KG1 (cell line): ENCODE measurements at places on chromosomes 11 and 22.

DNA sequence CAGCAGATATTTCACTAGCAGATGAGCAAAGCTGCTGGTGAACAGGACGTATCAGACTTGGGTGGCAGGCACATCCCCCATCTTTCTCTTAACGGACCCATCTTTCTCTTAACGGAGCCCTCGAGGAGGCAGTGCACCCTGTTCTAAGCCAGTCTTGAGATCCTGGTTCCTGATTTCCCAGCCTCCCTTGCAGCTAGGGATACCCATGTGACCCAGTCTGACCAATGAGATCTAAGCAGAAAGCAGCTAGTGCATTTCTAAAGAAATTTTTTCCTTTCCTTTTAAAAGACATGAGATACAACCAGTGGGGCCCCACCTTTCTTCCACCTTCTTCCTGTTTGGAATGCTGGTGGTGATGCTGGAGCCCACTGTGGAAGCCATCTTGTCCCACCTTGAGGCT lies 13.6 kb upstream of the ELFN2 start:
- DNase-seq = no peak

GRCh38 chr11:44593251-44593650 lies 27.8 kb downstream of the CD82 start:
- no peak for DNase-seq

DNA sequence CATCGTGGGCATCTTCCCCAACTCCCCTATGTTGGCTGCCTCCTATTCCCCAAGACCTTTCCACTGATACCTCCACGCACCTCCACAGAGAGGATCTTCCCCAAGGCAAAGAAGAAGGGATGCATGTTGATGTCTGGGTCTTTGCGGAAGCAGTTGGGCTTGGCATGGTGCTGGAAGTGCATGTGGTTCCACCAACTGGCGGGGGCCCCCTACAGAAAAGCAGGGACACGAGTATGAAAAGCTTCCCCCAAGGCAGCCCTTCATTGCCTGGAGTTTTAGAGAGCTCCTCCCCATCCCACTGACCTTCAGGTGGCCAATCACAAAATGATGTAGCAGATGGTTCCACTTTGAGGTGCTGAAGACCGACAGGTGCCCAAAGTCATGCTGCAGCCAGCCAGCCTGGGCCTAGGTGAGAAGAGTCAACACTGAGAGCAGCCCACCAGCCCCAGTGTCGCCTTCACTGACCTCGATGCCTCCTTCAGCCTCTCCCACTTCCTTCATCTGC lies 6.1 kb downstream of the FADS1 start:
- DNase-seq = no peak

DNA sequence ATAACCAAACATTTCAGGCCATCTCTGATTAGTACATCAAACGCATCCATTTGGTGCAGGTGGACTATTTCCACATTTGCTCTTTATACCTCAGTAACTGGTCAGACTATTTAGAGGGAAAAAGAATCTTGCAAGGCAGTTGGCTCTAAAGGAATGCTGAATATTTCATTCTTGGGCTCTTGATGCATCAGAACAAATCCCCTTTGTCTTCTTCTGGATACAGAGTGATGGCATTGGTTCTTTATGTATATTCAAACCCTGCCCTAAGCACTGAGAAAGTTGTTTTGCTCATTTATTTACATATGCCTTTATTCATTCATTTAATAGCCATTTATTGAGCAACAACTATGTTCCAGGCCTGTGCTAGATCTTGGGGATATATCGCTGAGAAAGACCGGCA lies 31.1 kb upstream of the RAB30 start:
- DNase-seq = no peak

DNA sequence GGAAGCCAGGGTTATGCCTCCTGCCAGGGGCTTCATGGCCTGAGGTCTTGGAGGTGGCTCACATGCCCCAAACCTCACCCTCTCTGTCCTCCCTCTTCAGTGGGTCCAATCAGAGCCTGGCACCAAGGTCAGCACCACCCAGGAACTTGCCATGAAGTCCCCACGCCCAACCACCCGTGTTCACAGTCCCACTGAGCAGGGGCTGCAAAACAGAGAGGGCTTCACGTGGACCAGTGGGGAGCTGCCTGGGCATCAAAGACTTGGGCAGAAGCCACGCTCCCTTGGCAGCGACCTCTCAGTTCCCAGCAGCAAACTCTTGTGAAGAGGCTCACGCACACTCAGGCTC lies 425.8 kb upstream of the B3GAT1 start:
- DNase-seq = no peak

GRCh38 chr11:18312663-18313420 lies 9.1 kb downstream of the HPS5 start:
- no peak for DNase-seq

- DNase-seq = no peak
Observed at GRCh38 chr22:23035557-23036277, 34.6 kb upstream of the GNAZ start.

- DNase-seq = no peak
Observed at GRCh38 chr11:34830648-34831047, 85.5 kb downstream of the APIP start.

- DNase-seq = no peak
Observed at GRCh38 chr11:20353829-20354434, 9.6 kb upstream of the HTATIP2 start.

DNA sequence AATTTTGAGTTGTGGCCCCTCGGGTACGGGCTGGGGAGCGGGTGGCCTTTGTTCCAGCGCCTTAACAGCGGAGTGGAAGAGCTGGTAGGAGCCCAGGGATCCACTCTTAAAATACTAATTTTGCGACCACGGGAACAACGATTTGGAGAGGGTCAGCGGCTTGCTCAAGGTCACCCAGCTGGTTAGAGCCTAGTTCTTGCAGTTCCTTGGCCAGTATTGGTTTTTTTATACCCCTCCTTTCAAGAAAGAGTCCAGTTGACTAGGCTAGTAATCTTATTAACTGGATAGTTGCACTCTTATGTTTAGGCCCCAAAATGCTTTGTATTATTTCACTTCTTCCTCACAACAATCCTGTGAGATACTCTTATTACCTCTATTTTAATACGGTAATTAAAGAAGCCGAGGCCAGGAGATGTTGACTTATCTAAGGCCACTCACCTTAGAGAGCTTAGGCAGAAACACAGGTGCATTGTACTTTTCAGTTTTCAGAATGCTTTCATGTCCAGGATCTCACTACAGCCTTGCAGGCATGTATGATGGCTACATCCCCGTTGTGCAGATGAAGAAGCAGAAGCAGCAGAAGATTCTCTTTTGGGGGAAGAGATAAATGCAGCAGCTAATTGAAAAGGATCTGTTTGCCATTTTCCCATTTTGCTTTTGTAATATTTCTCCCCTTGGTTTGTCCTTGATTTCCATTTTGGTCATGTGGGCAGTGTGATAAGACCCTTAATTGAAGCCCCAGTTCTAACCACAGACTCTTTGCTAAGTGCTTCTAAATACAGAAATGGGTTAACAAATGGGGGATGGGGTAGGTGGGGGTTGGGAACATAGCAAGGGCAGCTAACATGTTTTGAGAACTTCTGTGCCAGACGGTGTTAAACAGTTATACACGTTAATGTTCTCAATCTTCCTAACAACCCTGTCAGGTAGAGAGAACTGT lies 1.4 kb downstream of the SREBF2 start:
- no peak for DNase-seq

DNA sequence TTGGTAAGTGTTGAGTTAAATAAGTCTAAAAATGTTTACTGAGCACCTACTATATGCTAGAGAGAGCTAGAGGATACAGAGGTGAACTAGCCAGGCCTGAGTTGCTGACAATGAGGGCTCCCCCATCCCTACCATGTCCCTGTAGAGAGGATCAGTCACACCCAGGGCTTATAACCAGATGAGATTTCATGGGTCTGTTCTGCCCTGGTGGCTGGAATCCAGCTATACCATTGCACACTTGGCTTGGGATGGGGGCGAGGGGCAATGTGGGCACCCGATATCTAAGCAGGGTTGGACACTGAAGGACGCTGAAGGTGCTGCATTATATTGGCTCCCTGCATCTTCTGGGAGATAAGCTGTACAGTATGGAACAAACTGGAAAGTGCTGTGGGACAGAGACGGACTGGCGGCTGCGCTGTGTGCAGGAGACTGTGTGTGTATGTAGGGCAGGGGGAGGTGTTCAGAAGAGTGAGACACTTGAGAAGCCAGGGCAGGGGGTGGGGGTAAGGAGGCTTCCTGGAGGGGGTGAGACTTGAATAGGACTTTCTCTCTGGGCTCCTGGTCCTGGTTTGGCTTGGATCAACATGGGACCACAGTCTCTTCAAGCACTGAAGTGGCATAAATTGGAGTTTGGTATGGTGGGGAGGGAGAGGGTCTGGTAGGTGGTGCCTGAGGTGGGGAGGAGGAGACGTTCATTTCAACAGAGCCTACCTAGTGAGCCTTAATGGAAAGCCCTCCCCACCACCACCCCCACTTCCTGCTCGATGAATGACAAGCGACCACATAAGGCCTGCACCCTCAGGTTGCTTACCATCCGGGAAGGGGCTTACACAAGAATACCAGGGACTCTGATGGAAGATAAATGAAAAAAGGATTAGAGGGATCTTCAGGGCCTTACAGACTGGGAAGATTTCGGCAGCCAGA lies 1.8 kb downstream of the CD82 start:
- DNase-seq = no peak

GRCh38 chr22:49243965-49244364 lies 583.7 kb downstream of the BRD1 start:
- no peak for DNase-seq

DNA sequence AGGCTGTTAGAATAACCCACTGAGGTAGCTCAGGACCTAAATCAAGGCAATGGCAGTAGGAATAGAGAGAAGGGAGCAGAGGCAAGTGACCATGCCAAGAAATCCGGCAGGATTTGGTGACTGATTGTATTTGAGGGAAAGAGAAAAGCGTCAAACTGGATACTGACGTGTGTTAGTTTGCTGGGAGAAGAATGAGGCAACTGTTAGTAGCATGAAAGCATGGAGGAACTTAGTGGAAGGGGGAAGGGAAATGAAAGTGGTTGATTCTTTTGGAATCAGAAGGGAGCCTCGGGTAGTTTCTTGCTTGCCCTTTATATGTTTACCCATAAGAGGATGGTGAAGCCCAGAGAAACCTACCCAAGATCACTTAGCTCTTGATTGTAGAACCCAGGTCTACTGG lies 8.3 kb downstream of the PPFIBP2 start:
- DNase-seq = no peak

- DNase-seq = no peak
Observed at GRCh38 chr11:60933416-60934123, 9.3 kb downstream of the TMEM132A start.

DNA sequence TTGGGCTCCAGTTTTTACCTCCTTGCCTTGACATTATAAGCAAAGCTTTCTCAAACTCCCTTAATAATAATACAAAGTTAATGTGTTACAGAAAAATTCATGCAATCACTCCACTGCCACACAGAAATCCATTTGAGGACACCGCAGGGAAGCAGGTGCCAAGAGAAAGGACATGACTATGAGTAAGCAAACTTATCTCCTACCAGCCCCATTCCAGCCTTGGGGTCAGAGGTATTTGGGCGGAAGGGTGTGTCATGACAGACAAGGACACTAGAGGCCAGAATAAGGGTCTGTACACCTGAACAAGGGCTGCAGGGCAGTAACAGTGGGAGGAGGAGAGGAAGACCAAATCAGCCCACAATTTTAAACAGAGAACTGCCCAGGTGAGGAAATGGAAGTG lies 5.9 kb downstream of the GNG3 start:
- no peak for DNase-seq

DNA sequence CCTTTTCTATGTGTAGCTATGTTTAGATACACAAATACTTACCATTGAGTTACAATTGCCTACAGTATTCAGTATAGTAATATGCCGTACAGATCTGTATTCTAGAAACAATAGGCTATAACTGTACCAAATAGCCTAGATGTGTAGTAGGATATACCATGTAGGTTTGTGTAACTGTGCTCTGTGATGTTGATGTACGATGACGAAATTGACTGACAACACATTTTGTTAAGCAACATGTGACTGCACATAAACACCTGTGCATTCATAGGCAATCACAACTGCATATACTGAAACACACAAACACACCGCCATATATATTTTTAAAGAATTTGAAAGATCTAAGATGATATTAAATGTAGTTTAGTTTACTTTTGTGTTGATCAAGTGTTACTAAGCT lies 60.4 kb downstream of the TEAD1 start:
- DNase-seq = no peak

GRCh38 chr11:107695446-107695845 lies 16.4 kb downstream of the SLN start:
- DNase-seq = no peak

GRCh38 chr11:33040033-33040861 lies 875 bp downstream of the TCP11L1 start:
- DNase-seq = no peak

DNA sequence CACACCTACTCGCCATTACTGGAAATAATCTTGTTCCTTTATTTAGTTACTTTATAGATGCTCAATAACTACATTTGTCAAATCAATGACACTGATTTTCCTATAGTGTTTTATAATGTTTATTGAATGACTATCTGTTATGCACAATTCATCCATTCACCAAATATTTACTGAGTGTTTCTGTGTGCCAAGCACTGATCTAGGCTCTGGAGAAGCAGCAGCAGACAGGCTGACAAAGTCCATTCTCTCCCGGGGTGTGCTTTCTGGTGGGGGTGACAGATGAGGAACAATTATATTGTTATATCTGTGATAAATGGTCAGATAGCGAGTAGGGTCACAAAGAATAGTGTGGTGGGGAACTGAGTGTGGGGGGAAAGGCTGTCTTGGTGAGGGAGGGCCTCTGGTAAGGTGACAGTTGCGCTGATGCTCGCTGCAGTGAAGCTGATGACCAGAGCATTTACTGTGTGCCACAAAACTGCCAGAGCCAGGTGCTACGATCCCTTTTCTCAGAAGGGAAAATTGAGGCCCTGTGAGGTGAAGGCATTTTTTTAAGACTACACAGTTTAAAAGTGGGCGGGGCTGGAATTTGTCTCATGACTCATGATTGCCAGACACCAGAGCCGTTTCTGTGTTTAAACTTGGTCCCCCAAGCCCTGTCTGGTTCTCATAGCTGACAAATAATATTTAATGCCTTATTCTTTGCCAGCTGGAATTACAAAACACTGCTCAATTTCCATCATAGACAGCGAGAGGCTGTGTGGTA lies 10.2 kb downstream of the PACS1 start:
- DNase-seq = no peak

GRCh38 chr11:95661162-95661561 lies 128.4 kb downstream of the FAM76B start:
- no peak for DNase-seq

- no peak for DNase-seq
Observed at GRCh38 chr11:16605389-16605893, 133.0 kb upstream of the C11orf58 start.

DNA sequence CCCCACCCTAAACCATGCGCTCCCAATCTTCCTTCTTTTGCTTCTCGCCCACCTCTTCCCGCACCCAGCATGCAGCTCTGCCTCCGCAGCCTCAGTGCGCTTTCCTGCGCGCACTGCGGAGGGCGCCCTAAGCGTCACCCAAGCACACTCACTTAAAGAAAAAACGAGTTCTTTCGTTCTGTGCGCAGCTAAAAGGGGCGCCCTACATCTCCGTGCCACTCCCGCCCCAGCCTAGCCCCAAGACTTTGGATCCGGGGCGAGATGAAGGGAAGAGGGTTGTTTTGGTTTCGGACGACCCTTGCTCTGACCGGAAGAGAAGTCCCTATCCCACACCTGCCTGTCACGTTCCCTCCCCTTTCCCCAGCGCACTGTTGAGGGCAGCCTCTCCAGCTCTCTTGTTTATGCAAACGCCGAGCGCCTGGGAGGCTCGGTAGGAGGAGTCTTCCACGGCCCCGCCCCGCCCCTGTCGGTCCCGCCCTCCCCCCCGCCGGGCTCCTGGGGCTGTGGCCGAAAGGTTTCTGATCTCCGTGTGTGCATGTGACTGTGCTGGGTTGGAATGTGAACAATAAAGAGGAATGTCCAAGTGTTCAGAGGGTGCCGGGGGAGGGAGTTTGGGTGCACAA lies 5.3 kb downstream of the VSIG2 start:
- no peak for DNase-seq
